ENCODE measurements at places on chromosomes 6 and 20.

GRCh38 chr6:160505970-160506369, 157.8 kb downstream of the SLC22A3 start:
- no peak for DNase-seq

GRCh38 chr6:33770124-33770832, 18.7 kb downstream of the LEMD2 start:
- DNase-seq, result no peak

- DNase-seq, result no peak
Observed at GRCh38 chr6:149325648-149326236, 8.2 kb downstream of the TAB2 start.

GRCh38 chr20:17661121-17661744, 20.8 kb downstream of the RRBP1 start:
- DNase-seq, result no peak

GRCh38 chr6:154123155-154123956, 84.3 kb downstream of the OPRM1 start:
- no peak for DNase-seq

GRCh38 chr6:36752187-36752885, 54.7 kb downstream of the RAB44 start:
- peak; percentile 47 for DNase-seq

DNA sequence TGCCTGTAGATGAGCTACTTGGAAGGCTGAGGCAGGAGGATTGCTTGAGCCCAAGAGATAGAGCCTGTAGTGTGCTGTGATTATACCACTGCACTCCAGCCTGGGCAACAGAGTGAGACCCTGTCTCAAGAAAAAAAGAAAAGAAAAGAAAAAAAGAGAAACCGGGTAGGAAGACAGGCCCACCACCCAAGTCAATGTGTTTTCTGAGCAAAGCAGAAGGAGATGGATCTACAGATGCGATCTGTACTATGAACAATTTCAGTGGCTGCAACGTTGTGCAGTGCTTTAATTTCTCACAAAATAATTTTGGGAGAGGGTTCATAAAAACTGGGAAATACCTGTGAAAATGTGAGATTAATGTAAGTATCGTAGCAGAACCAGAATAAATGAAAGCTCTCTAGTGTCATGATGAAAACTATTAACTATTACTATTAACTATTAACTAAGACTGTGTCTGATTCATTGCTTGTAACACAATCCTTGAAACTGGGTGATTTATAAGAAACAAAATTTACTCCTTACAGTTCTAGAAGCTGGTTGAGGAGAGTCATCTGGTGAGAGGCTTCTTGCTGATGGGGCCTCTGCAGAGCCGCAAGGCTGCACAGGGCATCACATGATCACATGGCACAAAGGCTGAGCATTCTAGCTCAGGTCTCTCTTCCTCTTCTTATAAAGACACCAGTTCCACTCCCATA, 233.1 kb upstream of the ZNF217 start:
- DNase-seq, result no peak

DNA sequence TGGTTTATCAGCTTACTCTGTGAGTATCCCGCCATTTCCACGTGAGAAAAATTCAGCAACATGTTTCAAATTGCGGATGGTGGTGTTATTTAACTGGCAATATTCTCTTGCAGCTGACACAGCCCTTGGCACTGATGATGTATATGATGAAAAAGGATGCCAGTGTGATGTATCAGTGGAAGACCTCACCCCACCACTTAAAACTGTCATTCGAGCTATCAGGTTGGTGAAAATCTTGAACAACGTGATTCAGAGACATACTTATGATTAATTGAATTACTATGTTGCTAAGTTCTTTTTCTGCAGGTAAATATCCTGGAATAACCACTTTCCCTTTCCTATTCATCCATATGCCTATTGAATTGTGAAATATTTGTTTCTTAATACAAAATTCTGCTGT, 55.7 kb downstream of the KHDC1L start:
- no peak for DNase-seq

DNA sequence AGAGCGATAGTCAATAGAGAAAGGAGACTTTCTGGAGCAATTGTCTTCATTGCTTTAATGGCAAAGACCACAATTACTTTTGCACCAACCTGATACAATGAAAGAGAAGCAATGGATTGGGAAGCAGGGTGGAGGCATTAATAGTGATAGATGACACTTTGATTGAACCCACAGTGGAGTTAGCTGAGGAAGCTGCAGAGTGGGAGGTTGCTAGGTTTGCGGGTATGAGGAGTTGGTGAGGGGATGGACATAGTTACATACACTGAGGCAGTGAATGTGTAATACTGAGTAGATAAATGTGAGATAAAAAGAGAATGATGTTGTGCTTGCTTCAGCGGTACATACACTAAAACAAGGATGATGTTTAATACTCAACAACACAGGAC, 91.9 kb downstream of the AKAP7 start:
- no peak for DNase-seq

DNA sequence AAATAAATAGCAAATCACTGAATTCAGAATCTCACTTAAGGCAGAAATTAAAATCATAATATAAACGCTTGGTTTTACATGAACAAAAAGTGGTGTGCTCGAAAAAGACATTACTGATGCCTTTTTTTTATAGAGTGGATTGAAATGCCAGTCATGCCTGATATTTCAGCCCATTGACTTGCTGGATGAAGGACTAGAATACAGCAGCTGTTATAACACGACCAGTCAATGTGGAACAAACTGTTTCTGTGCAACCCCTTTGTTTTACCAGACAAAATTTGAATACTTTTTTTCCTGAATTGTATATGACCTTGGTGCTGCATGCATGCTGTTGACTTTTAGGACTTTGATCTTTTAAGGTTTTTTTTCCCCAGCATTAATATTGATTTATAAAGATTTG, 150.0 kb downstream of the QKI start:
- DNase-seq, result no peak

GRCh38 chr6:129893640-129894039, 32.5 kb upstream of the TMEM244 start:
- DNase-seq, result no peak

DNA sequence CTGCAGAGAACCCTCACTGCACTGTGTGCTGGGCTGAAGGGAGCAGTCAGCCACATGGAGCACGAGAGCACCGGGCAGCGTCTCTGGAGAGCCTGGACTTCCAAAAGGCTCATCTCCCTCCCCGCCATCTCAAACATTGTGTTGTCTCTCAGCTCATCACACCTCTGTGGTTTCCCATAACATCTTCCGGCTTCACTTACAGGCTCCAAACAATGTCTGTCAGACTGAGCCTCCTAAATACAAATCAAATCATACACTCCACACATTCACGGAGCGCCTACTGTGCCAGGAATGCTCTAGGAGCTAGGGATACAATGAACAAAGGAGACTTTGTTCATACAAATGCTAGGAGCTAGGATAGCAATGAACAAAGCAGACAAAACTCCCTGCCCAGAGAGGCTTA, 398.0 kb downstream of the RNGTT start:
- no peak for DNase-seq

- peak; percentile 42 for DNase-seq
Observed at GRCh38 chr20:10427060-10427692, 6.8 kb downstream of the MKKS start.

DNA sequence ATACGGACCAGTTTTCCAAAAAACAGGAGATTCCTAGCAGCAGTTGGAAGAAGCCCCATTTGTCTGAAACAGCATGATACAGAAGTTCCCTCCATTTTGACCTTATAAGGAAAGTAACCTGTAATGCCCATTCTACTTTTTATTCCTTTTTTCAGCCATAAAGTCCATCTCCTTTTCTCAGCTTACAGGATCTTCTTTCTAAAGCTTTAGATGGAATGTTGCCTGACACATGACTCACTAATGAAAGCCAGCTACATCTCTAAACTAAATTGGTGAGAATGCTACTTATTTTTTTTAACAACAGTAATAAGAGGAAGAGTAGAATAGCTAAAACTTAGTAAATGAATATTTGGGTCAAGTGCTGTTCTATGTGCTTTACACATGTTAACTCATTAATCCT, 234.1 kb downstream of the CDH26 start:
- DNase-seq, result no peak

DNA sequence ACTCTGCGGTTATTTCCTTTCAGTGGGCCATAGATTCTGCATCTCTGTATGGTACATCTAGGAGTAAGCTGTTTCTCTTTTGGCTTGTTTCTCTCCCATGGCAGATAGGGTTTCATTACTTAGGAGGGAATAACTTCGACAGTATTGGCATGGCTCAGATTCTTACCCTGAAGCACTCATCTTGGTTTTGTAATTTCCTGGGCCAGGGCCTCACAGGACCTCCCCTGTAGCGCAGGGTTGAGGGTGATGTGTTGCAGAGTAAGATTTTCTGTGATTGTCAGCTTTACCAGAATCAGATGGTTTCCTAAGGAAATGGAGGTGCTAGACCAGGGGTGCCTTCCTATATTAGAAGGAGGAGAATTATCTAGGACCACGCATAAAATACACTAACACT, 78.3 kb downstream of the STXBP5 start:
- DNase-seq, result no peak

DNA sequence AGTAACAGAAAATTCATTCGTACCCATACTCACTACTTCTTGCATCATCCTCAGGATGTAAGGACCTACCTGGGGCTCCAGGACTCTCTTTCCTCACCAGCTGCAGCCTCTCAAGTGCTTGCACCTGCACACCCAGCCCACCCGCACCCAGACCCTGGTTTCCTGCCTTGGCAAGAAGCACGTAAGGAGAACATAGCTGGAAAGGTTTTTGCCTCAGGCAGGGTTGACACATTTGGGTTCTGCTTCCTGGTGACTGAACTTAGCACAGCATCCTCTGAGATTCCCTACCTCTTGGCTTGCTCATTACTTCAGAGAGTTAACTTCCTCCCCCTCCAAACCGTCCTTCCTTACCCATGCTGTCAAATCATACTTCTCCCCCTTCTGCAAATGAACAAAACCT, 556.9 kb downstream of the CD83 start:
- no peak for DNase-seq

DNA sequence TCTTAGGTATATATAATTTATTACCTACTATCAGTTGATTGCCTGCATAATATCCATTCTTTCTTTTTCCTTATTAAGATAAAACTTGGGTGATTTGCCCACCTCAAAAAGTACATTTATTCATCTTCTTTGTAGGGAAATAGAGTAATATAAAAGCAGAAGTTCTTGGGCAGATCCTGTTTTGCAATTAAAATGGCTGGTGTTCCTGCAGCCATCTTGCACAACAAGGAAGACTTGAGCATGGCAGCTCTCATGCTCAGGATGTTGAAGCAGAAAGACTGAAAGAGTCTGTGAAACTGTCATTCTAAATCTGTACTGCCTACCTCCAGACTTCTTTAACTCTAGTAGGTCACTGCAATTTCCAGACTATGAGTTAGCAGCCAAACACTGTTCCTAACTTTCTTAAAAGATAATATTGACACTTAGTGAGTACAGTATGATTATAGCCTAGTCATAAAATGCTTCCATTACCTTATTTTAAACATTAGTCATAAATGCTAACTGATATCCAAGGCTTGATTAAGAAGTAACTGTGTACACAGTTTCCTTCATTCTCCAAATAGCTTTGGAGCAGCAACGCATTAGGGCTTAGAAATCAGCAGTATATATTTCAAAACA, 24.6 kb upstream of the HTR1B start:
- DNase-seq, result no peak

DNA sequence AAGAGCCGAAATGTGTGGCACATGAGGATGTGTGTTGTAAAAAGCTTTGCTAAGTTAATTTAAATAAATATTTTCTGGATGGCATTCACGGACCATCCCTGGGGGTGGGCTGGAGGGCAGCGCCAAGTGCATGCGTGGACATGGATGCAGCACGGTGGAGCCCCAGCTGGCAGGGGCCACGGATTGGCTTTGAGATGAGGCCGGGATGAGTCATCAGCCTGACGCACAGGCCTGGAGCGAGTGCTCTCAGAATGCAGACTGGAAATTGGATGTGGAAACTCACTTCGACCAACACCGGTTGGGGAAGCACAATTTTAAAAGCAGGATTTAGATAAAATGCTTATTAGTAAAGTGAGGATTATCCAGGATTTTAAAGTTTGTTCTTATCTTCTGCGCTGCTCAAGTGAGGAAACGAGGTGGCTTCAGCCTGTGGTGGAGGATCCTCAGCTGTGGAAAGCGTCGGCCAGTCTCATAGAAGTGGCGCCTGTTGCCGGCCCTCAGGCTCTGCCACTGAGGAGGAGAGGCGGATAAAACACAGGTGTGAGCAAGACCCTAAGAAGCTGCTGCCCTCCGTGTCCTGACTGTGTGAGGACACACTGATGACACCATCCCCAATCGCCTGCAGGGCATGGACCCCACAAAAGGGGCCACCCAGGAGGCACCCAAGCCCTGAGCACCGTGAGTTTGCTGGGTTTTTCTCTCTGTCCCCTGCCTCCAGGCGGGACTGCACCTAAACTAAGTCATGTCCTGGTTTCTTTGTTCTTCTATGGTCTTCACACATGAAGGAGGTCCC, 279.7 kb downstream of the CDH4 start:
- no peak for DNase-seq

GRCh38 chr6:64046746-64047208, 411.2 kb downstream of the PHF3 start:
- DNase-seq, result no peak

DNA sequence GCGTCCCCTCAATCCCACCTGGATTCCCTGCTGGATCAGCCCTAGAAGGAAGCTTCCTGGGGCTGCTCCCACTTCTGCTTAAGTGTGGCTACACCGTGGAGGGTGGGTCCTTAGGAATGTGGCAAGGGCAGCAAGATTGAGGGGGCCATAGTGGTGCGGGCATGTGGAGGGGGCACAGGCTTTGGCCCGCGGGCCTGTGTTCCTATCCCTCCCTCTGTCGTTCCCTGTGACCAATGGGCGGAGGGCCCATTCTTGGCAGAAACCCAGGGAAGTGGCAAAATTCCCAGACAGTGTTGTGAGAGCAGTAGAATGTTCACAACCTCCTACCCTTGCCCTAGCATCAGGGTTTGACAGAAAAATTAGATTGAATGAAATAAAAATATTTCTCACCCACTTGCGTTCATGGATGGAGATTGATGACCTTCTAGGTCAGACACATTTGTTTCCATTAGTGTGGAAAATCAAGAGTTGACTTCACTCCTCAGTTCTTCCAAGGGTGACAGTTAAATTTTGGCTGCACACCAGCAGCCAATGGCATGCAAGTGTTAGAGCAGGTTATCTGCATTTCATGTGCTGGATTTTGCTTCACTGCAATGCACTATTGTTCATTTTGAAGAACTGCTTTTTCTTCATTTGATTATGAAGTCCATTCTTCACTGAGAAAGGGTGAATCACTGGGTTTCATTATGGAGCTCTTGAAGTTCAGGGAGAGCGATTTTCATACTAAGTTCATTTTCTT, 49.3 kb upstream of the AHI1 start:
- no peak for DNase-seq

DNA sequence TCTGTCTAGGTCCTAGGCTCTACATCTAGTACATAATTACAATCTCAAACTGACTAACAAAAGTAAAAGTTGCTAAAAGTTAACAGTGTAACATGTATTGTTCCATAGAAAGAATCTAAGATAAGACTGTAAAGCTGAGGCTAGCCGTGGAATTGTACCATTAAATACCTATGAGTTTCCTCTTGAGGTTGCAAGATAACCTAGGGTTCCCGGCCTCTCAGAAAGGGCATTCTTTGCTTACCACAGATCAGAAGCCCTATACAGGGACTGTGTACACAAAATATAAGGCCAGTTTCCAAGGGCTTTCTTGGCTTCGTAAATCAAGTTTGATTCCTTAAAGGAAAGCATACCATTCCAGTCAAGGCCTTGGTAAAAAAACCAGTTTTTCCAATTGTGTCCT, 11.5 kb upstream of the SLC52A3 start:
- no peak for DNase-seq

- no peak for DNase-seq
Observed at GRCh38 chr6:49087369-49087768, 375.7 kb downstream of the MMUT start.

GRCh38 chr6:2918936-2919335, 15.8 kb upstream of the SERPINB9 start:
- peak; percentile 30 for DNase-seq

- no peak for DNase-seq
Observed at GRCh38 chr6:3789018-3789895, 37.7 kb upstream of the PXDC1 start.

Measured in activated T-cell treated with anti-CD3 and anti-CD28 coated beads, Interleukin-2, amount 50 U/mL, for 48 hours (primary cell).